ENCODE measurements at places on chromosomes 5 and 9. TPM values are rescaled to one million over a fixed set of nuclear protein-coding genes. Genes with fewer than 3 reads are reported as not detected.

The ORM2 gene
- total RNA-seq: not detected

GRCh38 chr5:5178136-5178535, 38.0 kb downstream of the ADAMTS16 start:
- DNase-seq: peak; percentile 58

- no peak for DNase-seq
Observed at GRCh38 chr9:21455320-21455719, 15.1 kb downstream of the IFNA1 start.

The RNF183 gene
- not detected for total RNA-seq

GRCh38 chr5:66793049-66793448, 196.9 kb downstream of the MAST4 start:
- DNase-seq: no peak

DNA sequence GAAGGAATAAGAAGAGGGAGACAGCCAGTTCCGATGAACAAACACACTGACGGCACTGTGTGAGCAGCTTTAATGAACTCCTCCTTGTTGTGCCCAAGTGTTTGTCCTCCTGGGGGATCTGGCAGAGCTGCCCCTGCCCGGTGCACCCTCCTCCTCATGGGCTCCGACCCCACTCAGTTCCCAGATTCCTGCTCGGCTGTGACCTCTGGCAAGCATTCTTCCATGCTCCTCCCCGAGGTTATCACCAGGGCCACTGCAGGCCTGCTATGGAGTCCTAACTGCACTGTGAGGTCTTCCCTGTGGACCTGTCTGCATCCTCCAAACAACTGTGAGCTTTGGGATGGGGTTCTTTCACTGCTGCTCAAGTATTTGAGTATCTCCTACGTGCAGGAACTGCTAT, 142.2 kb downstream of the DCP2 start:
- DNase-seq: no peak

DNA sequence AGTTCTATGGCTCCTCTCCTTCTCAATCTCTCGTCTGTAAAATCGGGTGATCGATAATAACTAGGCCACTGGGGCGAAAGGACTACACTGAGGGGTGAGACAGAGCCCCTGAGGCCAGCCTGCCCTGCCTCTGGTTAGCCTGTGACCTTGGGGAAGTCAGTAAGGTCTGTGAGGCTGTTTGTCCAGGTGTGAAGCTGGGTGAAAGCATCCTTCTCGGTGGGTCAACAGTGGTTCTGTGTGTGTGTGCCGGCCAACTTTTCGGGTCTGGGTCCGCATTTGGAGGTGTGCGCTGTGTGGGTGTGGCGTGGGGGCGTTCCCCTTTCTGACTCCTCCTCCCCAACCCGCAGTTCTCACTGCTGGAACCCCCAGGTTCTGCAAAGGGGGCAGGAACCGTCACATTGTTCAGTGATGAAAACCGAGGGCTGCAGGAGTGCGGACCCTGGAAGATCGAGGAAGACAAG, 5.0 kb upstream of the RNF44 start:
- DNase-seq: no peak

The SARDH gene
- total RNA-seq: 1.8 TPM

The EDIL3 gene
- total RNA-seq: 41.7 TPM

DNA sequence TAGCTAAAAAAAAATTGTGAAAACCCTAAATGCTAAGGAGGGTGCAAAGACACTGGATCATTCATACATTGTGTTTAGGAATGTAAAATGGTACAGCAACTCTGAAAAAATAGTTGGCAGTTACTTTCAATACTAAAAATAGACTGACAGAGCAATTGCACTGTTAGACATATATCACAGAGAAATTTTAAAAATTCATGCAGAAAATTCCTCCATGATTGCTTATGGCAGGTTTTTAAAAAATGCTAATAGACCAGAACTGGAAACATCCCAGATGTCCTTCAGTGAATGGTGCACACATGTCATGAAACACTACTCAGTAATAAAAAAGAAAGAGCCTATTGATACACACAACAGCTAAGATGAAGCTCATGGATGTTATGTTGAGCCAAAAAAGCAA, 349.8 kb upstream of the DAB2 start:
- no peak for DNase-seq

DNA sequence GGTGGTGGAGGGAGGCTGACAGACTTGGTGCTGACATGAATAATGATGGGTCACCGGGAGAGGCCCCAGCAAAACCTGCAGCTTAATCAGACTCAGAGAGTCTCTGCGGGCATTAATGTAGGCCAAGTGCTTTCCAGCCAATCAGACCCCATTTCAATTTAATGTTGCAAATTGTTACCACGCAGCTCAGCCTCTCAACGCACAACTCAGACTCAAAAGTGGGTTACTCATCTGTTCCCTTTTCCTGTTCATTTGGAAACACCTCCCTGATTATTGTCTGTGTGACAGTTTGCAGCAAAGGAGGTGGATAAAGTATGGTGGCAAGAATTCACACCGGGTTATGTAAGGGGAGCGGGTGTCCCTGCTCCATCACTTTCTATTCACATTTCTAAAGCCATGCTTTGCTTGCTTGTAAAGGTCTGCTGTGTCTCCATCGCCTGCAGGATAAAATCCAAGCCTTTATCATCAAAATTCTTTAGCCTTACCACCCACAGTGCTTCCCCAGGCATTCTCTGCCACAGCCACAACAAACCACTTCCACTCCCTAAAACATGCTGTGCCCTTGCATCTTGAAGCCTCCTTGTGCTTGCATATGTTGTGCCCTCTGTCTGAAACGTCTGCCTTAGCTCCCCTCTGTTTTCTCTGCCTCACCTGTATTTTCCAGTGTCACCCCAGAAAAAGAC, 156.5 kb downstream of the ASTN2 start:
- no peak for DNase-seq

The DNAJC21 gene
- total RNA-seq: 22.1 TPM

GRCh38 chr5:12399868-12400267, 495.6 kb upstream of the CTNND2 start:
- no peak for DNase-seq

The ITGA2 gene
- total RNA-seq: 62.0 TPM

DNA sequence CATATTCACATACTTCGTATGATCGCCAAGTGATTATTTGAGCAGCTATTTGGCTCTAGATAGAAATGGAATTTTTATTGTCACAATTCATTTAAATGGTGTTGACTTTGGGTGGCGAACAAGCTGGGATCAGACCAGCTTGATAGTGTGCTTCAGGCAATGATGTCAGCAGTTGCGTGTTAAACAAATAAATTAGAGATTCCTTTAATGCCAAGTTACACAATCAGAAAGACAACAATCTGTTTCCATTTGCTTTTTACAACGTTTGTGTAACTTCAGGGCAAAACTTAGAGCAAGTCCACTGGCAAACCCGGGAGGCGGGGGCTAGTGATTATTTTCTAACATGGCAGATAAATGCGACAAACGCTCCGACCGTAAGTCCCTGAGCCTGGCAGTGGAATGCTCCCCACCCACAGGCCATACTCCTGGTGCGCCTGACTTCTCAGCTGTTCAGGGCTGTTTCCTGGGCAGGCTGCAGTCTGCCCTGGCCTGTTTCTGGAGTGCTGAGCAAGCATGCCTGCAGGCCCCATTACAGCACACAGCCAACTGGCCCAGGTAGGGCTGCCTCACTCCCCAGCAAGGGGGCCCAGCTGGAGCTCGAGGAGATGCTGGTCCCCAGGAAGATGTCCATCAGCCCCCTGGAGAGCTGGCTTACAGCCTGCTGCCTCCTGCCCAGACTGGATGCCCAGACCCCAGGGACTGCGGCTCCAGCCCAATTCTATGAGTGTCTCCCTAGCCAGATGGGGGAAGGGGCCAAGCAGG, 88.7 kb downstream of the BASP1 start:
- DNase-seq: no peak

The SLC23A1 gene
- total RNA-seq: not detected

DNA sequence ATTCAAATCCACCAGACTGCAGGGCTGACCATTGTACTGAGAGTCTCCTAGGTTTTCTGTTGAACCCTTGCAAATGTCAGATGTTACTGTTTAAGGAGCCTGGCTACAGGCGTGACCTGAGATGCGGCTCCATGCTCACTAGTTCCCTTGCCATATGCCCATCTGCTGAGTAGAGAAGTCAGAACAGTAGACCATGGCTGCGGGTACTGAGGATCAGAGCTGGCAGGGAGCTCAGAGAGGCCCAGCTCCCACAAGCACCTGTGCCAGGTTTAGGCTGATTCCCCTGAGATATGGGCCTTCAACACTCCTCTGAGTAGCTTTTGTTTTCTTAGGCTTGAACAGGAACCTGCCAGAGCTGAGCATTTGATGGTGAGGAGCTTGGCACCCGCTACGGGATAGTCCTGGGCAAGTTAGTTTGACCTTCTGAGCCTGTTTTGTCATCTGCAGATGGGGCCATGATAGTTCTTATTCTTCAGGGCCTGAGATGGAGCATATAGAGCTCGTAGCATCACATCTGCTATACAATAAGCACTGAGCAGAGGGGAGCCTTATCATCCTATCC, 83.7 kb downstream of the BOD1 start:
- no peak for DNase-seq

GRCh38 chr5:109823597-109823996, 133.9 kb downstream of the MAN2A1 start:
- DNase-seq: no peak

GRCh38 chr5:173917788-173918786, 29.9 kb downstream of the CPEB4 start:
- DNase-seq: peak; percentile 62

GRCh38 chr9:27393054-27393846, 96.3 kb upstream of the EQTN start:
- no peak for DNase-seq

- DNase-seq: no peak
Observed at GRCh38 chr5:153641183-153641688, 150.8 kb downstream of the GRIA1 start.

The KCNV2 gene
- not detected for total RNA-seq

- no peak for DNase-seq
Observed at GRCh38 chr9:21317956-21318923, 13.1 kb upstream of the IFNA5 start.

The LTC4S gene
- 0.41 TPM for total RNA-seq

DNA sequence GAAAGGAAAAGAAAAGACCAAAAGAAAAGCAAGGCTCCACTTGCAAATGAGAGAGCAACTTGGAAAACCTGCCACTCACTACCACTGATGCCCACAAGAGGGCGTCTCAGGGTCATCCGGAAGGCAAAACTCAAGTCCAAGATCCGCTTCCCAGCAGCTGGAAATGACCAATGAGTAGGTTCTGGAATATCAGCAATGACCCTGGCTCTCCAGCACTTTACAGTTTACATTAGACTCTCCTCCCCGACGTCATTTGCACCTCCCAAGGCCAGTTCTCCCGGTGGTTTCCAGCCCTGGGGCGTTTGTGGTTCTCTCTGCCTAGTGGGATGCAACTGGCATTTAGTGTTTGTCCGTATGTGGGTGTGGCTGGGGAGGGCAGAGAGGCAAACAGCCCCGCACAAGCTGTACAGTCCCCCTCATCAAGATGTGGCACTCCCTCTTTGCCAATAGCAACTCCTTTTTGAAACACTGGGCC, 193.8 kb upstream of the ZNF618 start:
- DNase-seq: peak; percentile 52

GRCh38 chr9:120571443-120572257, 8.3 kb downstream of the CDK5RAP2 start:
- DNase-seq: no peak

The INPP5E gene
- total RNA-seq: 14.5 TPM

The ADCY2 gene
- 0.25 TPM for total RNA-seq

DNA sequence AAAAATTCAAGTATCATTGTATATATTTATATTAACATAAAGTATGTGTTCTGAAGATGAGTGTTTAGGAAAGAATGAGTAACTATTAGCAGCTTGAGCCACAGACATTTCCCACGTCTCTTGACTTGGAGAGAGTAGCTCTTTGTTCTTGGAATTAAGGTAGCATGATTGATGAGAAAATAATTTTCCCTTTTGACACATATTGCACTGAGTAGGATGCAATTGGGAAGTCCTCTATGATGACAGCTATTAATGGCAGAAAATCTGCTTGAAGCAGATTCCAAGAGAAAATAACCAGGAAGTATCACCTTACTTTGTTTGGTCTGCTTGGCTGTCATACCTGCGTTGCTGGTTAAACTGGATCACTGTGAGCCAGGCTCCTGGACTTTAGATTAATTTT, 204.8 kb downstream of the TLE4 start:
- DNase-seq: no peak

The MAMDC2 gene
- 12.2 TPM for total RNA-seq

DNA sequence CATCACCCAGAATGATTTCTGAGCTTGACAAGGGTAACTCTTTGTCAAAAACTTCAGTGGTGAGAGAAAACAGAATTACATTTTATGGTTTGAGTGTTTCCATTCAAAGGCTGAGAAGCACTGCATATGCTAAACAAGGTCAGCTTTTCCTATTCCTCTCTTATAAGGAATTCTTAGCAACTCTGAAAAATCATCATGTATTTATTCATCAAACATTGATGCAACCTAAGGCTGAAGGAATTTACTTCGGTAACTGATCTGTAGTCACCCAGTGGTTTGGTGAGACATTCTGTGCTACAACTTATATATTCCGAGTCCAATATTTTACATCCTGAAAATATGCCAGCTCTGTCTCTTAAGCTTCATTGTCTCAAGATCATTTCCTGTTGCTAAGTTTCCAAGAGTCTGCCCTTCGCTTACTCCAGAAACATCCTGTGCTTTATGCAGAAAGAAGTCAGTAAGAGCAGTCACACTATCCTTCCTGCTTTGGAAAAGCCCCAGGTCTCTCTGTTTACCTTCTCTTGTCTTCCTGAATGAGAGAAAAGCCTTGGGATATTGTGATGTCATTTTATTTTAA, 176.6 kb upstream of the TBCA start:
- DNase-seq: no peak

- DNase-seq: no peak
Observed at GRCh38 chr9:68455451-68455850, 85.2 kb downstream of the TMEM252 start.

The CCL27 gene
- total RNA-seq: not detected

DNA sequence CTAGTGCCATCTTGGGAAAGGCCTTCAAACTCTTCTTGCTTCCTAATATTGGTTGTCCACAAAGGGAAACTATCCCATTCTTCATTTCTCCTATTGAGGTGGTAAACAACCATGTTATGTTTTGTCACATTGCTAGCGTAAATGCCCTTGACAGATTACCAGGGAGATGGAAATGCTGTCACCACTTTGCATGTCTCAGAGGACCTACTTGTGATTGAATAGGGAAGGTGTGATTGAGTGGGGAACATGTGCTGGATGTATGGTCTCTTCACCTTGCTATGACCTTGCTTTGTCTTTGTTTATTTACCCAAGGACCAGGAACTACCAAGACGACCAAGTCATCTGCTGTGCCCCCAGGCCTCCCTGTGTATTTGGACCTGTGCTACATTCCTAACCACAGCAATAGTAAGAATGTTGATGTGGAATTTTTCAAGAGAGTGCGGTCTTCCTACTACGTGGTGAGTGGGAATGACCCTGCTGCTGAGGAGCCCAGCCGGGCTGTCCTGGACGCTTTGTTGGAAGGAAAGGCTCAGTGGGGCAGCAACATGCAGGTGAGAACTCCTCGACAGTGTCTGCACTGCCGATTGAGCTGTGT, 96.1 kb downstream of the MAP1B start:
- DNase-seq: no peak
